ENCODE measurements at places on chromosomes 6 and 20.

DNA sequence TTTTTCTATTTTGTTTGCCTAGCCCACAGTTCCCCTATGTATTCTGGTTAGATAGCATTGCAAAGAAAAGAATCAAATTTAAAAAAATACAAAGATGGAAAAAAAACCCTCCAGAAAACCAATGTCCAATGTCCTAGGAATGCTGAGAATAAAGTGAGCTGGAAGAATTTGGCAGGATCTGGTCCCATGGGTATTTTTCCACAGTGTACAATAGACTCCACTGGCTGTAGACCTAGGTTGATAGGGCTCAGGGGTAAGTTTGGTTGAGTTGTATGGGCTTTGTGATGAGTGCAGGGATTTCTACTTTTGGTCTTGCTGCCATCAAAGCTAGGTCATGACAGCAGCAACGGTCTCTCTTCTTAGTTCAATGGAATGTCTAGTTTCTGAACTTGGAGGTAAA, 41.5 kb downstream of the SLC22A2 start:
- DNase-seq = no peak

GRCh38 chr20:58692579-58693225, at the start of gene NPEPL1:
NPEPL1 (plus strand) TSS chr20:58692800; CDS start chr20:58692901, 101 bp downstream.
- DNase-seq = peak; percentile 37

GRCh38 chr6:24738741-24739140, 19.8 kb upstream of the C6orf62 start:
- no peak for DNase-seq

- DNase-seq = no peak
Observed at GRCh38 chr6:11552442-11552841, 14.9 kb downstream of the TMEM170B start.

GRCh38 chr6:168885751-168886742, 367.6 kb downstream of the THBS2 start:
- no peak for DNase-seq

DNA sequence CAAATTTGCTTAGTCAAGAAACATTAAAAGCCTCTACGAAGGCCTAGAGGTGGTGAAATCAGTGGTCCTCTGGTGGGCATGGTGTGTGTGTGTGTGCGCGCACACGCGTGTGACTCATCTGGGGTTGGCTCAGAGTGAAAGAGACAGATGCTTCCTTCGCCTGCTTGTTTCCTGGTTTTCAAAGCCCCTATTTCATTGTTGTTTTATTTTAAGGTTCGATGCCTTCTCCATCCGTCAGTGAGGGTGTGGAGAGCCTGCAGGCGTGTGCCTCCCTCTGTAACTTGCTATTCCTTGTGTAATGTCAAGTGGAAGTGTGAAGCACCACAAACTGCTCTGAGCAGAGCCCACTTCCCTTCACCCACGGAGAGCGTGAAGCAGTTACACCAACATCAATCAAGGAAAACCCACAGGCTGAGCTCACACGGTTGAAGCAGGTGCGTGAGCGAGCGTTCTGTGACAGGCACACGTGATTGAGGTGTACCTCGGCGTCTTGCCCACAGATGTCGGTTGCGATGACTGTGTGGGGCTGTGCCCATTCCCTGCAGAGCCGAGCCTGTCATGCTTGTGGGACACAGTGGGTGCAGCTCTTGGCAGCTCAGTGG, 233.9 kb downstream of the PRL start:
- no peak for DNase-seq

GRCh38 chr6:73577676-73578075, 56.8 kb upstream of the EEF1A1 start:
- DNase-seq = no peak

DNA sequence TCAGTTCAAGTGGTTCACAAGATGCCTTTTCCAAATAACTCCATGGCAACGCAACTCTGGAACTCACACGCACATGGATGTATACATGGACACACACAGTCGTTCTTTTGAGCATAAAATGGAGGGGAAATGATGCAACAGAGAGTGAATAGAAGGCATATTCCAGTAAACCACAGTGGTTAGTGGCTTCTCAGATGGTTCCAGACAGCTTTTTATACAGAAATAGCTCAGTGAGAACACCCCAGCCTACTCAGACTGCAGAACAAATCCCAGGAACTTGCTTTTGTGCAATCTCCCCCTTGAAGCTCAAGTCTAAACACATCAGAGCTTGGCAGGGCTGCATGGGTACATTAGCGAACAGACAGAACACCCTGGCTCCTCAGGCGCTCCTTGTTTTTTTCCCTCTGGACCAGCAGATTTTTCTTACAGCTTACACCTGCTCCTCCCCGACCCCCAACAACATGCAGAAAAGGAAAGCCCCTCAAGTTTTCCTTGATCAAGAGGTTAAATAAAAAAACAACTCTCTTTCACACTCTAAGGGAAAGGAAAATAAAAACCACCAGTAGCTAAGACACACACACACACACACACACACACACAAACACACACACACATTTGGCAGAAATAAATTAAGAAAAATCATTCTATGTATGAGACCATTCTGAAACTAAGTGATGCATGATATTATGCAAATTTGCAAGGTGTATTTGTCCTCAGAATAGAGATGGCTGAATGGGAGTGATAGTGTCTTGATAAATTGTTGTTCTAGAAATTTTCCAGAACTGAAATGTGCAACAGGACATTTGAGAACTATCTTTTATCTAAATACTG, 51.2 kb upstream of the RANBP9 start:
- DNase-seq = peak; percentile 65

- no peak for DNase-seq
Observed at GRCh38 chr6:3077430-3077829, 9.1 kb downstream of the RIPK1 start.

DNA sequence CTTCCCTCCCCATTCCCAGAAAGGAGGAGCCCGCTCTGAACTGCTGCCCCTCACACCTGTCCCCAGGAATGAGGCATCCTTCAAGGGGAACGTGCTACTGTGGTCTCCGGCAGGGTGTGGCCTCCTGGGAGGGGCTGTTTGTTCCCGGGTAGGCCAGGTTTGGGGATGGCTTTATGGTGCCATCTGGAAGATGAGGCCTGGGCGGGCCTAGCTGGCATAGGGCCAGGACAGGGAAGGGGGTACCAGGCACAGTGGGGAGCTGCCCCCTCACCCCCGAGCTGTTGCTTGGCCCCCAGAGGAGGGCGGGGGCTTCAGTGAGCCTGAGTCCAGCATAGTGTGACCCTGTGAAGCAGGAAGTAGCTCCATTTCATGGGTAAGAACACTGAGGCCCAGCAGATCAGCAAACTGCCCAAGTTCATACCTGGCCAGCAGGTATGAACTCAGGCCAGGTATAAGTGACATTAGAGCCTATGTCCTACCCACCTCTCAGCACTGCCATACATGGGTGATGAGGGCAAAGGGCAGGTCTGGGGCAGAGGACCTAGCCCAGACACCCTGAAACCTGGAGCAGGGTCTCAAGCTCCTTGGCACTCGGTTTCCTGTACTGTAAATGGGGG, 17.5 kb upstream of the SPDEF start:
- DNase-seq = no peak

- no peak for DNase-seq
Observed at GRCh38 chr6:35808688-35809087, 3.5 kb downstream of the LHFPL5 start.

DNA sequence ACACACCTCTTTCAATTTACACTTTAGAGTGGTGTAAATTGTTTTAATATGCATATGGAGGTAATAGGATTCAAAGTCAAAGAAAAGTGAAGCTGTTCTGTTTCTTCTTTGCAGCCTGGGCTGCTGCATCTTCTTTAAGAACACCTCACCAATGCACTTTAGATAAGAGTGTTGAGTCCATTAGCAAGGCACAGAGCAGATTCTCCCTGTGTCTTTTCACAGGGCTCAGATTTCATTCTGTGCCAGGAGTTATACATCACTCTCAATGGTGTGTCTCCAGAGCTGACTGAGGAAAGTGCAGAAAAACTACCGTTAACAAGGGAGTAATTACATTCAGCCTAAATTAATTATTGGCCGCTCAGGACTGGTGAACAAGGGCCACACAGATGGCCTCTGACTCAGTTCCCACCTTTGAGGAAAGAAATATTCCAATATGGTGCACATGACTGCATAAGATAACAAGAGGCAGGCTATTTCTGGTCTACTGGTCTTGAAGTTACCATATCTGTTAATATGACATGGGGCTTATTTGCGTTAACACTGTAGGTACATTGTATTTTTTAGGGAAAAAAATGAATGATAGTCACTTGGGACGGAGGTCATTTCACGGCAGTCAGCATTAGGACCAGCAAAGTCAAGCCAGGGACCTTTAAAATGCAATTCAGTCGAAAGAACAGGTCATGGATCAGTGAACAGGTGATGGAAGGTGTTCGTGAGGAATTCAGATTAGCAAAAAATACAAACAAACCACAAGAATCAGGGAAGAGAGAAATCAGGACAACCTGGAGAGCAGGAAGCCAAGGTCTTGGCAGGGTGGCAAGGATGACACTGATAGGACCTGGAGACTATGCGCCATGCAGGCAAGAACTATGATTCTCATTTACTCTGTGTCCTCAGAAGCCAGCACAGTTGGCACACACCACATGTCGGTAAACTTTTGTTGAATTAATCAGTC, 203.7 kb downstream of the TBX18 start:
- DNase-seq = no peak

Measured in dorsolateral prefrontal cortex (tissue), 122 donors.